ENCODE measurements at places on chromosomes 2 and 18.

DNA sequence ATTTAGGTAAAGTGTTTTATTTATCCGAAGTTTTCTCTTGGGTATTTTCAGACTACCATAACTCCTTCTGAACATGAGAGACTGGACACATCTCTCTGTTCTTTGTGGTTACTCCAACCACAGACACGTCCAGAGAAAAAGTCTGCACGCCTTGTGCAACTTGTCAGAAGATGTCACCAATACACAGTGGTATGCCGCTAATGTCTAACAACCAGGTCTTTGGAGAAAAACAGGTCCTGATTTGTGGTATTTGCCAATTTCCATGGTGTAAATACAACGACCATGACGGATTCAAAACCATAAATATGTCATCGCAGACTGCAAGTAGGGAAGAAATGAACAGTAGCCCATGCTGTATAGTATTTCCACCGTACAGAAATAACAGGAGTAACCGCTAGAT, 620.6 kb upstream of the ID2 start:
- DNase-seq: no peak

DNA sequence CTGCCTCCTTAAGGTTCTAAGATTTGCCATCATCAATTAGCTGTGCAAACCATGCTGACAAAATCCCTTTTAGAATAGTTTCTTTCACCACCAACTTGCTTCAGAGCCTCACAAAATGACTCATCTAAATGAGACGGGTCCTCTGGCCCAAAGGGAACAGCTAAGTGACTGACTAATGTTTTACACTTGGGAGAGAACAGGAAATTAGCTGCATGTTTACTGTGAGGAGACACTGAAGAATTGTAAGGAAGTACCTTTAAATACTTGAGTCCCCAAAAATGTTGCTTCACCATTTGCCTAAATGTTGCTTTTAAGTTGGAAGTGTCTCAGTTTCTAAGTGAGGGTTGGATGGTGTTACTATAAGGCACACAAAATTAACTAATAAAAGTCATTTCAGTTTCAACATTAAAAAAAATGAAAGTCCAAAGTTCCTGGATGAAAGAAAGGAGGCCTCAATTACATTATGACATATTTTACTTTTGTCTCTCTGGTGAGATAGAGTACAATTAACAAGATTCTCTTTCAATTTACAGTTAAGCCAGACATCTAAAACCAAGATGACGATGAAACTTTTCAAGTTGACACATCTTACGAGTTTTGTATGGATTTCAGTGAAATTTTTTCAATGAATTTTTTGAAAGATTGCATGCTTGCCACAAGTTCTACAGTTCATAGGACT, 229.1 kb upstream of the FN1 start:
- no peak for DNase-seq

GRCh38 chr2:23230885-23231284, 154.1 kb upstream of the KLHL29 start:
- no peak for DNase-seq

- DNase-seq: no peak
Measured at GRCh38 chr2:135818937-135819610, 17.9 kb downstream of the LCT start.

DNA sequence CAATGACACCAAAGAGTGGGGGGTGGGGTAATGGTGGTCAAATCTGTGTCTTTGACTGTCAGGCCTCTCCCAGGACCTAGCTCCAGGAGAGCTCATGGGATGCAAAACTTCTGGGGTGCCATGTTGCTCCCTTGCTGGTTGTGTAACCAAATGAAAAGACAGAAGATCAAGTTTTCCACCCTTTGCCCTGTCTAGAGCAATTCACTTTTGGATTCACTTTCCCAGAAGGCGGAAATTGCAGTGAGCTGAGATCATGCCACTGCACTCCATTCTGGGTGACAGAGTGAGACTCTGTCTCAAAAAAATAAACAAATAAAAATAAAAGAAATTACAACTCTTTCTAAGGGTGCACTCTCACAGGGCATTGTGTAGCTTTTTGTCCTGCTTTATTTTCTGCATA, 34.9 kb upstream of the PLA2R1 start:
- DNase-seq: no peak

- DNase-seq: no peak
Measured at GRCh38 chr2:210663631-210664089, 107.3 kb downstream of the CPS1 start.

DNA sequence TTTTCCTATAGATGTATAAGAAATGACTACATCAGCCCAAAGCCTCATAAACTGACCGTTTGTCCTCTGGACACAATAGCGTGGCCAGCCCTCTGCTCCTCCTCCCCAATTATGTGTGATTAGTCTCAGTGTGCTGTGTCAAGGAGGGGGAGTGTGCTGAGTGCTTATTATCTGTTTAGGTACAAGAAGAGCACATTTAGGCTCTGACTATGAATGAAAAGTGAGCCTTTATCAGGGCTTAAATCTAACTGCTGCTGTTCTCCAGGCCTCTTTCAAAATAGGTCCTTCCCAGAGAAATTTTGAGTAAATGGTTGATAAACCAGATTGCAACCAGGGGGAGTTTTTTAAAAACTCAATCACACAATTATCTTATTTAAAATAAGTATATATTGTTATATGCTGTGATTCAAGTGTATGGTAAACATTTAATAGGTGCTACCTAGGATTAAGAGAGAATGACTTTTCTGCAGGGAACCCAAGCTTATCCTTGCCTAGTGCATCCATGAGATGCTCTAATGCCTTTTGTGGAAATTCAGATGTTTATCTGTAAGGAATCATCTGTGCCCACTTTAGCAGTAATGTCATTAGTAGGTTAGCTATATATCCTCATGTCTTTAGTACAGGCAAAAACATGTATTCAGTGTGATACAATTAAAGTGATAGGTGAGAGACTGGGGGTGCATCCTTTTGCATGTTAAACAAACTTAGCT, 168.7 kb upstream of the SIX3 start:
- no peak for DNase-seq

DNA sequence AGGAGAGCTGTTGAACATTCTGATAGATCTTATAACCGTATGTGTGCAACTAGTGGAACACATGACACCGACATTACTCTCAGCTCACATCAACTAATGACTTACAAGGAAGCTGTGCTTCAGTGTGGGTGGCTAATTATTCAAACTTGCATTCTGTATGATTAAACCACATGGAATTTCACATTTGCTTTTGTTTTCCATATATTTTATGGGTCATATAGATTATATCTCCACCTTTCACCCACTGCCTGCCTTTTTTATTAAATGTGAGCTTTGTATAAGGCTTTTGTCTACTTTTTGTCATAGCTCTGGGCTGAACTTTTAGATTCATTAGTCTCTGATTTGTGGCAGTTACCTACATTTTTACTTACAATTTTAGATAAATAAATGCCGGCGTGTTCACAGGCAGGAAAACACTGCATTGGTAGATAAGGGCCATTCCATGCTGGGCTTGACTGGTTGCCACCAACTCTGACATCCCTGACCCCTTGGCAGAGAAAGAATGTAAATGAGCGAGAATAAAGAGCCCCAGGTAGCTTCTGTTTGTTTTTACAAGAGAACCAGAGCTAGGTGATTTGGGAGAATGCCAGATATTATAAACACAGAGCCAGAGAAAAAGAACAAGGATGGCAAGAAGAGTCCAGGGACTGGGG, 35.7 kb downstream of the LYPD6 start:
- no peak for DNase-seq

GRCh38 chr2:114729026-114729425, 286.6 kb downstream of the DPP10 start:
- DNase-seq: no peak

DNA sequence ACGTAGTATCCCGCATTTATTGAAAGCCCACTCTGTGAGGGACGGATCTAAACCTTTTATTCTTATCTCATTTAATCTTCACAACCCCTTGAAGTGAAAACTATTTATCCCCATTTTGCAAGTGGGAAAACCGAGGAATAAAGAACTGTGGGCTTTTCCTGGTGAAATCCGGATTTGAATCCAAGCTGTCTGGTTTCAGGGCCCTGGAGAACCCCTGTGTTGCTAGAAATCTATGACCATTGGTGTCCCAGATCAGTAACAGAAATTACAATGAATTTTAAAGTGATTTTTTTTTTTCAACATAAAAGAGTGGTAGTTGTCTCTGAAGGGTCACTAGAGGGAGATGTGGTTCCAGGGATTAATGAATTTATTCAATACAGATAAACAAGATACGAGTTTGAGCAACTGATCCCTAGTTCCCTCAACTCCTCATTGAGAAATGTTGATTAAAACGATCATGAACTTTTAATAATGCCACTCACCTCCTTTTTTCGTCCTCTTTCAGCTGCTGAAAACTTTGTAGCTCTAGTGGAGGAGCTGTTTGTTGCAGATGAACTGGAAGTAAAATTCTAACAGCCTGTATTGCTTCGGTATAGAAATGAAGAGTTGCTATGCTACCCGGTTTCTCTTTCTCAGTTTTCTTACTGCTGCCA, 940 bp downstream of the XRCC5 start:
- no peak for DNase-seq

DNA sequence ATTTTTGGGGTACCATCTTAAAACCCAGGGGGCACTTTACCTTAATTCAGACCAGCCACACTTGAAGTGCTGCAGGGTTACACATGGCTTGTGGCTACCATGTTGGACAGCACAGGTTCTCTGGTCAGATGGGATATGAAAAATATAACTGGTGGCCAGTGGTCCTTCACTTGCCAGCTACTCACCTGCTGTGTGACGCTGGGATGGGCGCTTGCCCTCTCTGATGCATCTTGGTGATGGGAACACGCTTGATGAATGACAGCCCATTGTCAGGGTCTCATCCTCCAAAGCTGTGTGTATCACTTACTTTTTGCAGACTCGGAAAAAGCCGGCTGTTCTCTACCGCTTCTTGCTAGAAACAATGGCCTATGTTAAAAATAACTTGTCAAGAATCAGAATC, 22.5 kb downstream of the HJURP start:
- DNase-seq: peak; percentile 1

DNA sequence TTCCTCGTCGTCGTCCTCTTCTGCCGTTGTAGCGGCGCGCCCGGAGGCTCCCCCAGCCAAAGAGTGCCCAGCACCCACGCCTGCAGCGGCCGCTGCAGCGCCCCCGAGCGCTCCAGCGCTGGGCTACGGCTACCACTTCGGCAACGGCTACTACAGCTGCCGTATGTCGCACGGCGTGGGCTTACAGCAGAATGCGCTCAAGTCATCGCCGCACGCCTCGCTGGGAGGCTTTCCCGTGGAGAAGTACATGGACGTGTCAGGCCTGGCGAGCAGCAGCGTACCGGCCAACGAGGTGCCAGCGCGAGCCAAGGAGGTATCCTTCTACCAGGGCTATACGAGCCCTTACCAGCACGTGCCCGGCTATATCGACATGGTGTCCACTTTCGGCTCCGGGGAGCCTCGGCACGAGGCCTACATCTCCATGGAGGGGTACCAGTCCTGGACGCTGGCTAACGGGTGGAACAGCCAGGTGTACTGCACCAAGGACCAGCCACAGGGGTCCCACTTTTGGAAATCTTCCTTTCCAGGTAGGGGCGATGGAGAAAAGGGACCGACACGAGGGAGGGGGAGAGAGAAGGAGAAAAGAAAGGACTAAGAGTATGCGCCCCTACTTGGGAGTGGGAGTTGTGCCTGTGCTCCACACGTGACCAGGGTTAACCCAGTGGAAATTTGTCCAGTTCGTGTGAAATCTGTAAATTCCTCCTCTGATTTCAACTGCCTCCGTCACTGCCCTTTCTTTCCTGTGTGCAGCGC, 800 bp downstream of the HOXD13 start:
- DNase-seq: no peak

GRCh38 chr18:62616331-62616805, 93.5 kb downstream of the ZCCHC2 start:
- no peak for DNase-seq

GRCh38 chr2:161033059-161033660, 127.1 kb upstream of the TANK start:
- DNase-seq: no peak
